NCI-H1092 (cell line): ENCODE measurements at places on chromosomes 12 and 14.
A peak's percentile ranks its signal among the peaks of the same experiment; 100 is the strongest.

- no peak for DNase-seq
Observed at GRCh38 chr12:64427988-64428387, 23.8 kb downstream of the XPOT start.

GRCh38 chr12:39365364-39366001, 77.4 kb downstream of the KIF21A start:
- no peak for DNase-seq

DNA sequence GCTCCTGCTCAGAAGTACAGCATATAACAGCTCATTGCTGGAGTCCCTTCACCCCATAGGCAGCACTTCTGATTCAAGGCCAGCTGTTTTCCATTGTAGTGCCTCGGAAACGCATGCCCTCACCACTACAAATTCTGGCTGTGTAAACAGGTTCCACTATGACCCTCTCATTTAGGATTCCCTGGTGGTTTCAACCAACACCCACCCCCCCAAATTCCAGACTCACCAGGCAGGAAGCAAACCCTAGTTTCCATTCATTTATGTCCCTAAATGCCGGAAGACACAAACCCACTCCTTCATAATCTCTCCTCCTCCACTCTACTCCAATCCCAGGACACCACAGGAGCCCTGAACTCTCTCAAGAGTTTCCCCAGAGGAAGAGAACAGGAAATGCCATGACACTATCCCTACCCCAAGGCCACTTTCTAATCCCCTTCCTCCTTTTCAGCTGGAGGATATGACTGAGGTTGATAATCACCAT, 75.9 kb upstream of the TMPO start:
- DNase-seq = no peak

GRCh38 chr12:50768391-50768790, 4.5 kb downstream of the ATF1 start:
- no peak for DNase-seq

DNA sequence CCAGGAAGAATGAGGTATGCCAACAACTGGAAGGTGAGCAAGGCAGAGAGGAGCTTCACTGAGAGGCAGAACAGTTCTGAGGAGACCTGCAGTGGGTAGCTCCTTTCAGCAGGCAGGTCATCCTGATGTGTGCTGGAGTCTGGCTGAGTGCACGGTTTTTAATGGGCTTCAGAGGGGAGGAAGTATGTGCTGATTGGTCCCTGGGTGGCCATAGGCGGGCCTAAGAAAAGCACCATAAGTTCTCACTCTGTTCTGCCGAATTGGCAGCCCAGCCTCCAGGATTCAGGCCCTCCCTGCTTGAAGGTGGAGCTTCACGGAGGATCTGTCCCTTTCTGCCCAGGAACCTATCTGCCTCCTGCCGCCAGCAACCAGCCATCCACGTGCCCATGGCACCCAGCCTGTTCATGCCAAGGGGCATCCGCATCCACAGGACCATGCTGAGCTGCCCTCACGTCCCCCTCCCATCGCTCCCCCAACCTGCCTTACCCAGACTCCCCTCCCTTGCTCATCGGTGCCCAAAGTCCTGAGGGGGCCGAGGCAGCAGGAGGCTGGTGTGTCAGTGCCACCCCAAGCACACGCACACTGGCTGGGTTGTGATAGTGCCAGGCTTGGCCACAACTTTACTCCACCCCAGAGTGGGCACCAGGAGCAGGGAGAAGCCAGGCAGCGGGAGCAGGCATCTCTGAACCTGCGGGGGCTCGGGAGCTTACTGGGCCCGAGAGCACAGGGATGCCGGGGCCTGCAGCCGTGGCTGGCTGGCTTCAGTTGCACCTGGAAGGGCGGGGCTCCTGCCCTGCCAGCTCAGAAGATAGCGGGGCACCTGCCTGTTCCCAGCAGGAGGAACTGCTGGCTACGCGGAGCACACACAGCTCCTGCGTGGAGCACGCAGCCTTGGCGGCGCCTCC, 608.4 kb upstream of the FOXG1 start:
- DNase-seq = no peak

- peak; percentile 78 for DNase-seq
Observed at GRCh38 chr14:104150136-104151025, 12.0 kb downstream of the KIF26A start.

DNA sequence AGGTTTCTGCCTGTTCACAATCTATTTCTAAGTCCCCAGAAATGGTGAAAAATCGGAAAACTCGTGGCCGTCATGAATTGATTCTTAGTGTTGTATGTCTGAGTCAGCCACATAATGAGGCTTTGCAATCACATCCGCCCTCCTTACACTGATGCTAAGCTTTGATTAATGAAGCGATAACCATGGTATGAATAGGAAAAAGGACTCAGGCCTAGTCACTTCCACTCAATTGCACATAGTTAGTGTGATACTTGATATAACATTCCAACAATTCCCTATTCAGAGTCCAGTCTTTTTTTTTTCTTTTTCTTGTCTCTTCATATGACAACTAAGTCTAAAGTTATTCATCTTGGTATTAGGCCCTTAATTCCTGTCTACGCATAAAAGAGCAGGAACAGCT, 1231.0 kb downstream of the VRK1 start:
- DNase-seq = no peak

- DNase-seq = no peak
Observed at GRCh38 chr14:56816574-56817391, 6.5 kb upstream of the OTX2 start.

- no peak for DNase-seq
Observed at GRCh38 chr12:51401020-51401419, 9.8 kb upstream of the GALNT6 start.

DNA sequence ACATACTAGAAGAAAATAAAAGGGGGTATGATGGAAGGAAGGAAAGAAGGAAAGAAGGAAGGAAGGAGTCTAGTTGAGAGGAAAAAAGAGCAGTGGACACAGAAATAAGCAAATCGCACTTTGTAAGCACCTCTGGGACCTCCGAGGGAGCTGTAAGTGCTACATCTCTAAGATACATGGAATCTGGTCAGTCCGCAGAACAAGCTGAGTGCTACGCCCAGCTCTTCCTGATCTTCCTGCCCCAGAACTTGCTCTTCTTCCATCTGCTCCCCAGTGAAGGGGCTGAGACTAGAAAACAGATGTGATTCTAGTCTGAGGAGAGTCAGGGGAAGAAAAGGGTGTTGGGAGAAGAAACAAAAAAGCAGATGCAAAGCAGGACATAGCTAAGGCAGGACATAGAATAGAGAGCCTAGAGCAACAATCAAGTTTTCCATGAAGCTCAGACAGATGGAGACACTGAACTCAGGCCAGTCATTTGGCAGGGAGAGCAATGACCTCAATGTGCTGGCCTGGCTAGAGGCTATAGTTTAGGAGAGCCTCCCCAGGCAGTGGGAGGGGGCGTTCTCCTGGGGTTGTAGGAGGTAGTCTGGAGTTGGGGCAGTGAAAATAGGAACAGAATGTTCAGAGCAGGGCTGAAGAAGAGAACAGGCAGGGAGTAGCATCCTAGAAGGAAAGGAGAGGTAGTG, 1.7 kb upstream of the MFAP5 start:
- no peak for DNase-seq

DNA sequence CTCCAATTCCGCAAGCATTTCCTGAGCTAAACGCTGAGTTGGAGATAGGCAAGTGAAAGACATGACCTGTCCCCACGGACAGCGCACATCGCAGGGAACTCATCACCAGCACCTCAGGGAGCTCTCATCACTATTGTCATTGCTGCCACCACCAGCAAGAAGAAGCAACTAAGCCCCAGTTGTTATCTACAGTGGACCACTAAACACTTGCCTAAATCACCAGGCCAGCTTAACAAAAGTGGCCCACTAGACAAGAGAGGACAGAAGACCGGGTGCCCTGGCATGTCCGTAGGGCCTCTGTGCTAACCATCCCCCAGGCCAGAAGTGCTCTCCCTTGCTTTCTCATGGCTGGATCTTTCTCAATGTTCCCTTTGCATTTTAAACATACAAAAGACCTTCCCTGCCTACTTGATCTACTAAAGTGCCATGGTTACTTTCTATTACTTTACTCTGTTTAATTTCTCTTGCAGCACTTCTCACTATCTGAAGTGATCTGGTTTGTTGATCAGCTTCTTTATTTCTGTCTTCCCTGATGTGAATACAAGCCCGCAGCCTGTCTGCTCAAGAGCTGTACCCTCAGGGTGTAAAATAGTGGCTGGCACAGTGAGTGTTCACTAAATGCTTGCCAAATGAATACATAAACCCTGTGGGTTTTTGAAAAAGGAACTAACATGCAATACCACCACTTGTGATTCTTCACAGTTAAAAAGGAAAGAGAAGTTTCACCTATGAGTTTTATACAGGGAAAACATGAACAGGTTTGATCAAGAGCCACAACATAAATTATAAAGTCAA, 60.9 kb upstream of the RFLNA start:
- no peak for DNase-seq

DNA sequence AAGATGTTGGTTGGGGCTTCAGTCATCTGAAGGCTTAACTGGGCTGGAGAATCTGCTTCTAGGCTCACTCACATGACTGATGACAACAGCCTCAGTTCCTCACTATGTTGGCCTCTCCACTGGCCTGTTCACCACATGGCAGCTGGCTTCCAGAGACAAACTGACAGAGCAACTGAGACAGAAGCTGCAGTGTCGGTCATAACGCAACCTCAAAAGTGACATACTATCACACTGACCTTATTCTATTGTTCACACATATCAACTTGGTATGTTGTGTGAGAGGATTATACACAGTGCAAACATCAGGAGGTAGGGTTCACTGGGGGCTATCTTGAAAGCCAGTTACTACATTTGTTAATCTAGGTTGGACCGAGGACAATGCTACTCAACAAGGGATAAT, 92.9 kb downstream of the PAWR start:
- no peak for DNase-seq
